ENCODE measurements at places on chromosomes 7 and 10. TPM values are rescaled to one million over a fixed set of nuclear protein-coding genes. Genes with fewer than 3 reads are reported as not detected.

- no peak for DNase-seq
Measured at GRCh38 chr7:17802056-17802455, 138.2 kb downstream of the SNX13 start.

DNA sequence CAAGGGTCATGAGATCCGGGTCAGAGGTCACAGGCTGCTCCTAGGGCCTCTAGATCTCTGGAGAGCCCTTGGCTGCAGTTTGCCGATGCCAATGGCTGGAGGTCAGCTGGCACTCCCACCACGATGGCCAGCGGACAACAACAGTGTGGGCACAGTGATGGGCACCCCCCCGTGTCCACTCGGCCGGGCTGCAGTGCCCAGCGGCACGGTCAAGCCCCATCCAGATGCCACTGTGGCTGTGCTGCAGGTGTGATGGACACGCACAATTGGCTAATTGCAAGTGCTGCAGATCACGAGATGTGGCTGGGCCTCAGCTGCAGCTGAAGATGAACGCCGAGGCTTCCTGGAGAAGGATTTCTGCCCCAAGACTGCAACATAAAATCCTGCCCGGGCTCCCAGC is 80.7 kb downstream of the PDGFA start:
- DNase-seq, result no peak

GRCh38 chr10:16689696-16690095 is 127.5 kb downstream of the RSU1 start:
- no peak for DNase-seq

The ANK3 gene
- total RNA-seq, result 191 TPM

DNA sequence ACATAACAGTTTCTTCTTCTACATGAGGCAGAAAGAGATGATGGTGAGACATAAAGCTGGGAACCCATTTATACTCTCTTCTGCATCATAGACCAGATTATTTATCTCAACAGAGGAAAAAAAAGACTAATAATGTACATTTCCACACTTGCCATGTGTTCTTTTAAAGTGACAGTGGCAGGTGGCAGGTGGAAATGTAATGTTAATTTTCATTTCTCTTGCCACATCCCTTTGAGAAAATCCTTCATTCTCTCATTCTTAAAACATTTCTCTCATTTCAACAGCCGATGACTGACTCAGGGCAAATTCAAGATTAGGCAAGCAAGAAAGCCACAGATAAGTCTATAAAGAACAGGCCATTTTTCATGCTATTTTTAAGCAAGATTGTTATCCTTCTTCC is 635.6 kb upstream of the SORCS1 start:
- DNase-seq, result no peak

DNA sequence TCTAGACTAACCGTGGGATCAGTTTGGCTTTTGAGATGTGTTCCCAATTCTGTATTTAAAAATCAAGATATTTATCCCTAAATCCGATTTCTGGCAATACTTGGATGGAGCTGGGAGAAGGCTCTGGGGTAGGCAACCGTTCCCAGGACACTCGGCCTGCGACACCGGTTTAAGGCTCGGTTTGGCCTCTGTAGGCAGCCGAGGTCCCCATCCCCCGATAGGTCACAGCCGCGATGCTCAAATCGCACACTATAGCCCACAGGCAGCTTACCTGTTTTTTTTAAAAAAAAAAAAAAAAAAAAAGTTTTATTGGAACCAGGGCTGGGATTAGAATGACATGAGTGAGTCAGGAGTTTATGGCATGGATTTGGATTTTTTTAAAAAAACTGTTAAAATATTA is 729 bp upstream of the TAF3 start:
- DNase-seq, result no peak

DNA sequence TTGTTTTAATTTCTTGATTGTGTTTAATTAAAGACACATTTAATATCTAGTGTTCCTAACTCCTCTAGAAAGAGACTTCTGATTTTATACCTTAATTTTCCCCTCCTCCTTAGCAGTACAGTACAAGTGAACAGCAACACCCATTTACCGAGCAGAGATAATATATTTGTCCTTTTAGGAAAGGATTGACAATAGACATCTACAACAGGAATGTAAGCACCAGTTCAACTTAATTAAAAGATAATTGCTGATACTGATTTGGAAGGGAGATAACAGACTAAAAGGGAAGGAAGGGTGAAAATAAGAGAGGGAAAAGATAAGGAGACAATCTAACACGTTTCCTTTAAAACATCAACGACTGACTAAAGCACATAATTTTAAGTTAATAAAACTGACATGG is 119.3 kb downstream of the SRPK2 start:
- DNase-seq, result no peak

The SPDYE9 gene
- not detected for total RNA-seq

The NUPR2 gene
- total RNA-seq, result 3.0 TPM

- no peak for DNase-seq
Measured at GRCh38 chr7:79713276-79713675, 259.8 kb upstream of the MAGI2 start.

The ZRANB1 gene
- total RNA-seq, result 37.9 TPM

- DNase-seq, result no peak
Measured at GRCh38 chr7:156823435-156823834, 69.5 kb downstream of the LMBR1 start.

DNA sequence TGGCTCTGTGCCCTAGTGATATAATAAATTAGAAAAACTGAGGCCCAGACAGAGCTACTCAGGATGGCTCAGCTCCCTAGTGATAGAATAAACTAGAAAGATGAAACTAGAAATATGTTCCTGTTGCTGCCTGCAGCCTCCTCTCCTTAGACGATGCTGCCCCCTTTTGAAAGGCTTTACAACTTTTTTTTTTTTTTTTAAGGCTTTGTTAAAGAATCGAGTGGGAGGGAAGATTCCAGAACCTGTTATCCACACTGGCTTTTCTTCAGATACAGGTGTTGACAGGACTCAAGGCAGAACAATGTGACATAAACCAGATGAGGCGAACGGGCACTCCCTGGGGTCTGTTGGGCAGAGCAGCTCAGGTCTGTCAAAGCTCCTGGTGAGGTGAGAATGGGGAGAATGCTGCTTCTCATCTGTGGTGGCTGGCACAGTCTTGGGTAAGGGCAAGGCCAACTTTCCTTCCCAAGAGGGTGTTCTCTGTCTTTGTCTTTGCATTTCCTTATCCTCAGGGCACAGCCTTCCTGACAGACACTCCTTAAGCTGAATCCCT is 175.1 kb downstream of the COBL start:
- DNase-seq, result no peak

The SKIDA1 gene
- total RNA-seq, result 0.53 TPM

GRCh38 chr10:51076299-51076841 is 2.1 kb downstream of the PRKG1 start:
- no peak for DNase-seq

The RAB19 gene
- total RNA-seq, result not detected

- no peak for DNase-seq
Measured at GRCh38 chr10:71582019-71582418, 137.6 kb downstream of the C10orf105 start.

DNA sequence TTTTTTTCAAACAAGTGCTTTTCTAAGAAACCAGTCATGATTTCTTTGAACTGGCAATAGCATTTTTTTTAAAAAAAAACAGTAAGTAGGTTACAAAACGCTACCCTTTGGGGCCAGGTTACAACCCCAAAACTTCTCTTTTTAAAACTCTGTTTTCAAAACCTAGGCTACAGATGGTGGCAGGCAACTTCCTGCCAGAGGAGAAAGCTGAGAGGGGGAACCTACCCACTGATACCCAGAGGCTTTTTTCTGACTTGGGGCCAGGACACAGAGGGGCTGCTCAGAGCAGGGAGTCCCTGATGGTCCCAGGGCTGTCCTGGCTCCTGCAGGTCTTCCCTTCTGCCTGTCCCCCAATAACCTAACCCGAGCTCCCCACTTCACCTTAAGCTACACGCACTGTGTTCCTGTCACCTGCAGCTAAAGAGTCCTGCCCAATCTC is 6.9 kb downstream of the STN1 start:
- no peak for DNase-seq

- DNase-seq, result no peak
Measured at GRCh38 chr10:122461367-122461728, at the start of gene HTRA1. Gene HTRA1, plus strand, starts transcription at chr10:122461553. Its CDS starts 100 bp downstream, at chr10:122461653.

The ACSM6 gene
- 1.4 TPM for total RNA-seq

DNA sequence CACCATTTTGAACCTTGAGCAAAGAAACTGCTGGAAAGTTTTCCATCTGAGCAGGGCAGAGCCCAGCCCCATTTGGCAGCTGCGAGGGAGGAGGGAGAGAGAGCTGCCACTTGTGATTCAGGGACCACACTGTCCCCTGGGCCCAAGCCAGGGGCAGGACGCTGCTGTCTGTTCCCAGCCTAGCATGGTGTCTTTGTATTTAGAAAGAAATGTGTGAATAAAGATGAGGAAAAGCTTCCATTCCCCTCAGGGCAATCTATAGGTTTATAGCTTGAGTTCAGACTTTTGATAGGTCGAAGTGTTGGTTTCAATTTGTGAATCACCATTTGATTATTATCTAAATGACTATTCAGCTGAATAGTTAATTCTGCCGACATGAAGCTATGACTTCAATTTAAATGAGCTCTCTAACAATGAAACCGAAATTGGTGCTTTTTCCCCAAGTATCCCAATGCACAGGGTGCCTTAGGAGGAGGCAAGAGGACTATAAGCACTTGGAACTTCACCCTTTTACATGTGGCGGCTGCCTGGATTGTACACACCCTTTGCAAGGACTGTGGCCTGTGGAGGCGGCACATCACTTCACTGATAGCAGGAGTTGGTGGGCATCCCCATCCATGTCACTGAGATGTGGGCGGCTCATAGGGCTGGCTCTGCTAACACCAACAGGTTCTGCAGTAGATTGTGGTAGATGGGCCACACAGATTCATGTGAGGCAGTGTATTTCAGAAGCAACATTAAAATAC is 223.5 kb downstream of the CCDC3 start:
- no peak for DNase-seq

All from suprapubic skin (tissue), 4 donors.